CD4-positive, alpha-beta T cell treated with Interleukin-21 for 1 hour (primary cell): ENCODE measurements at places on chromosomes 11 and 22.

DNA sequence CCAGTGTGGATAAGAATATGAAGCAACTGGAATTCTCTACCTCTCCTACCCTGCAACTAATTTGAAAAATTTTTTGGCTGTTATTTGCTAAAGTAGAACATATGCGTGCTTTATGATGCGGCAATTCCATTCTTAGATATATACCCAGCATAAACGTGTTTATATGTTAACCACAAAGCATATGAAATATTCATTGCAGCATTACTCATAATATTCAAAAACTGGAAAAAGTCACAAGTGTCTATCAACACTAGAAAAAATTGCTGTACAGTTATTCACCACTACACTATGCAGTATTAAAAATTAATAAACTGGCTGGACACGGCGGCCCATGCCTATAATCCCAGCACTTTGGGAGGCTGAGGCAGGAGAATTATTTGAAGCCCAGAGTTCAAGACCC, 226.4 kb downstream of the LUZP2 start:
- DNase-seq, result no peak

DNA sequence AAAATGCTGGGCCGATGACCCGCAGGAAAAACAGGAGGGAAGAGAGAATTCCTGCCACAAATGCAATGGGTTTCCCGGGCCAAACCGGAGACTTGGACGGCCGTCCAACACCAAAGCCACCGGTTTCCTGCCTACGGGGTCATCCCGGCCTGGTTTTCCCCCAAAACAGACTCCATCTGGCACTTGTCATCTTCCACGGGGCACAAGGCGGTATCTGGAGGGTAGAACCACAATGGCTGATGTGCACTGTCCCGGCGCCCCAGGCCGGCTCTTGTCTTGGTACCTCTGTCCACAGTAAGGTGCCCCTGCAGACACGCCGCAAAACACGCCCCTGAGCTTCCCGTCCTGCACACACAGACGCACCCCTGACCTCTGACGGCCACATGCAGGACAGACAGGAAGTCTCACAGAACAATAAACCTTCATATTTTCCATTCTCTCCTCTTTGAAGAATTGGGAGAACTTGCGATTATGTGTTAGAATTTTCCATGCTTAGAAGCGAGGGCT, 20.1 kb downstream of the CELSR1 start:
- DNase-seq, result no peak

DNA sequence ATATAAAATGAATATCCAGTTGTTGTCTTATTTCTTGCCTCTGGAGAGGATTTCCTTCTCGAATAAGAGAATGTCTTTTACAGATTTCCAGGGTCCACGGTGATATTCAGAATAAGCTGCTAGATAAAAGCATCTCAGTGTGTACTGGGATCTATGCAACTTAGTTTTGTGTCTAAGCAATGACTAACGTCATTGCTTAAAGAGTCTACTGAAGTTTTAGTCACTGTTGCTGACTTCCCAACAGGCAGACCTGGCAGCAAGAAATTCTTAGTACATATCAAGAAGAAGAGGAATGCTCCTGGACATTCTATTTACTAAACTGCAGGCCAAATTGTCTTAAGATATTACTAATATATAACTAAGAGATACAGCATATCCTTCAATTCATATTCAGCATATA, 70.3 kb downstream of the SOX6 start:
- DNase-seq, result no peak

- DNase-seq, result no peak
Observed at GRCh38 chr11:31795706-31796498, 15.2 kb downstream of the PAX6 start.

DNA sequence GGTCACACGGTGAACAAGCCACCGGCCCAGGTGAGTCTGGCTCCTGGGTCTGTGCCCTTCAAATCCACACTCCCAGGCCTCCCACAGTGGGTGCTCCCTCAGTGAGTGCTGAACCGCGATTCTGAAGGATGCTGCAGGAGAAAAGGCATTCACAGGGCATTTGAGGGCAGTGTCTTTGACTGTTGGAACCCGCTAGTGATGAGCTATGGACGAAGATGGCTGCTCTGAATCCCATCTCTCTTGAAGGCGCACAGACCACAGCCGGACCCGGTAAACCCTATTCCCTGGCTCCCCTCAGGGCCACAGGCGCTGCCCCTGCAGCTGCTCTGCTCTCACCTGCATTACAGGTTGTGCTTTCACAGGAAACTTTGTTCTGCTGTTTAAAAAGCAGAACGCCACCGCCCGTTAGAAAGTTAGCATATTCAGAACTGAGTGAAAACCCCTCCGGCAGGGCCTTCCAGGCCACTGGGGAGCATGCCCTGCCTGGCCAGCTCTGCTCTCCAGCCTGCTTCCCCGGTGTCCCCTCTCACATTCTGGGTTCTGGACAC, 3.2 kb downstream of the LRRC32 start:
- no peak for DNase-seq

DNA sequence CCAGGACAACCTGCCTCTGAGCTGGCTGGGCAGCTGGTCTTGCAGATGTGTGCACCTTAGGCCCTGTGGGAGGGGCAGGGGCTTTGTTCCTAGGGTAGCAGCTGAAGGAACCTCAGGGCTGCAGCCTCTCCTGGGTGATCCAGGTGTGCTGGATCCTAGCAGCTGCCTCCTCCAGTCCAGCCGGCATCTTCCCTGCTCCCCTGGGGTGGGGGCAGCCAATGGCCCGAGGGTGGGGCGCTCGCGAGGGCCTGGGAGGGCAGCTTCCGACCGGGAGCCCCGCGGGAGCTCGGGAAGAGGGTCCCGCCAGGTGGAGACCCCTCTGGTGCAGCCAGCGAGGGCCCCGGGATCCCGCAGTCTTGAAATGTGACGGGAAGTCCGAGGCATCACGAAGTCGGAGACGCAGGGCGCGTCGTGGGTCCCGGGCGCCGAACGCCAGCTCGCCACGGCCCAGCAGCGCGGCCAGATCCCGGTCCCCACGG, 1.7 kb downstream of the IFITM1 start:
- DNase-seq, result no peak

DNA sequence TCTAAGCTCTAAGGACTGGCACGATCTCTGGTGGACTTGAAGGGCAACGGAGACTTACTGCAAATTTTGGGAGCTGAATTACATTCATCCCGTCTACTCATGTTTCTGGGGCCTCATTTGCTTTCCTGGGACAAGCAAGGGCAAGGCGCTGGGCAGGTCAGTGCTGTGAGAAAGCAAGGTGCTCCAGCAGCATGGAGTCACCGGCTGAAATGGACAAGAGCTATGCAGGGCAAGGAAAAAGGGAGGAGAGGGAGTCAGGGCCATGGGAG, 25.6 kb downstream of the FLI1 start:
- no peak for DNase-seq

GRCh38 chr22:17949642-17950473, 74.5 kb downstream of the MICAL3 start:
- DNase-seq, result no peak

DNA sequence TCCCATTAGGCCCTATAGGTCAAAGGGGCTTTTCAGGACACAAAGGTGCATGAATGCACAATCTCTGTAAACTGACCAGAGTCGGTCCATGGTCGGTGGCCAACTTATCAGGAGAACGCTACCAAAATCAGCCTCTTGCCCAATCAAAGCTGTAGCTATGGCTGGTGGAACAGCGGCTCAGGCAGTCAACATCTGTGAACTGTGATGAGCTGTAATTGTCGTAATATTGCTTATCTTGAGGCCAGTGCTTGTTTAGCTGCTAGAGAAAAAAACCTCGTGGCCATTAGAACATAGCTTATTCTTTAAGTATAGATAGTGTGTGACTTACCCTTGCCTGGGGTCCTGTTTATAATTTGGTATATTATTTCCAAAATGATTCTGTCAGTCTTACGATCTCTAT, 14.4 kb upstream of the CHST1 start:
- no peak for DNase-seq

DNA sequence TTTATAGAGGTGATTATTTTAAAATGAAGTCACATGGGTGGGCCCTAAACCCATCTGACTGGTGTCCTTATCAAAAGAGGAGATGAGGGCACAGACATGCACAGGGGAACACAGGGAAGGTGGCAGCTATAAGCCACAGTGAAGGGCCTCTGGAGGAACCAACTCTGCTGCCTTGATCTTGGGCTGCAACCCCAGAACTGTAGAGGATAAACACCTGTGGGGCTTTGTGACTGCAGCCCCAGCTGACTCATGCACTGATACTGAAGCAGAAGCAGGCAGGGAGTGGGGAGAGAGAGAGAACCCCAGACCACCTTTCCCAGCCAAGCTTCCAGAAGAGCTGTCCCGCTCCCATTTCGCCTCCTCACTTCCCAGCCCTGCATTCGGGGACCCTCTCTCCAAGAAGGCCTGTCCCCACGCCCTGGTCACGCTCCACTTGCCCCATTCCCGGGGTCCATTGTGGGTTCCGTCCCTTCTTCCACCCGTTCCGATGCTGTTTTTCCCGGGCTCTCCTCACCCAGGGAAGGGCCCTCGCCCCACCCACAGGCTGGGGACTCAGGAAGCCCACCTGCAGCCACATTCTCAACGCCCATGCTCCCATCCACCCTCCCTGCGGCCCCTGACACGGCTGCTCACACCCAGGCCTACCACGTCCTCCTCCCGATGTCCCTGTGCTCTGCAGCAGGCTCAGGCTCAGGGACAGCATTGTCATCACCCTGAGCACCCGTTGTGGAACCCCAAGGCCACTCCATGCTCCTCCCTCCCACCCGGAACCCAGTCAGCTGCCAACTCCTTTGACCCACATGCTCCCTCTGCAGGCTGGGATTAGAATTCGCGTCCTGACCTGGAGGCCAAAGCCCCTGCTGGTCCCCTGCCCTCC, 90.8 kb upstream of the SHANK2 start:
- no peak for DNase-seq

DNA sequence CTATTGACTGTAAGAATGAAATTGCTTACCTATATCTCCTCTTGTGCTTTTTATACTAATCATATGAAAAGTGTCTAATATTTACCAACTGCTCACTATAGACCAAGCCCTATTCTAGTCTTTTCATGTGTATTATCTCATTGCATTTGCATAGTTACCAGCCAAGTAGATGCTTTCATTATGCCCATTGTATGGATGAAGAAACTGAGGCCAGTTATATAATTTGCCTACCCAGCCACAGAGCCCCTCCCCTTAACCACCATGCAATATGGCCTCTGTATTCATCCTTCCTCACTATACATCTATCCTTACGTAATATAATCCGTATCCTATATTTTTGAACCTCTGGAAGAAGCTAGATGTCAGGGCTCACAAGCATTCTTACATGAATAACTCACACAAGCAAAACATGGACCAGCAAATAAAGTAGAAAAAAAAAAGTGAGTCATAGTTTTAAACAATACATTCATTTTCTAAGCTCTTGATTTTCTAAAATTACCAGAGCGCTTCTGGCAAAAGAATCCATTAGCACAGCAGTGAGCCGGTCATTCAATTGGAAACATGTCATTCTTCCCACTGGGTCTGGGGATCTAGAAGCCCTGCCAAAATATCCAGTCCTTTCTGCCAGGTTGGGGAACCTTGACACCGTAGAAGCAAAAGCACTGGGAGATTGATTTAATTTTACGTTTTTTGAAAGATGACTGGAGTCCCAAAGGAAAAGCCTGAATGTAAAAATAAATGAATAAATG, 80.0 kb downstream of the C11orf91 start:
- DNase-seq, result no peak

DNA sequence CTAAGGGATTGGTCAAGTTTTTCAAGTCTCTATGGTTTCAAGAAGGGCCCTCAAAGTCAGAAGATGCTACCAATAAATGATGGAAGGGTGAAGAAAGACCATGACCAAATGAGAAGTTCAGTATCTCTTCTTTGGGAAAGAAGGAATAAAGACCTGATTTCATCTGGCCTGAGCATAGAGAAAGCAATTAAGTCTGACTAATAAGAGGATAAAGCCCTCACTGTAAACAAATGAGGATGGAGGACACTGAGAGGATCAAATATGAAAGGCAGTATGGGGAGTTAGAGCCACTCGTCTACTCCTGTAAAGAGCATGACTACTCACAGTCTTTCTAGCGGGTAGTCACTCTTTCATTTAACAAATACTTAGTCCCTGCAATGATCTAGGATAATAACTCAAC, 44.6 kb downstream of the FAM168A start:
- DNase-seq, result no peak

GRCh38 chr11:96540875-96541274, 151.1 kb downstream of the JRKL start:
- DNase-seq, result no peak

- DNase-seq, result no peak
Observed at GRCh38 chr11:119531623-119532022, 108.7 kb upstream of the THY1 start.

DNA sequence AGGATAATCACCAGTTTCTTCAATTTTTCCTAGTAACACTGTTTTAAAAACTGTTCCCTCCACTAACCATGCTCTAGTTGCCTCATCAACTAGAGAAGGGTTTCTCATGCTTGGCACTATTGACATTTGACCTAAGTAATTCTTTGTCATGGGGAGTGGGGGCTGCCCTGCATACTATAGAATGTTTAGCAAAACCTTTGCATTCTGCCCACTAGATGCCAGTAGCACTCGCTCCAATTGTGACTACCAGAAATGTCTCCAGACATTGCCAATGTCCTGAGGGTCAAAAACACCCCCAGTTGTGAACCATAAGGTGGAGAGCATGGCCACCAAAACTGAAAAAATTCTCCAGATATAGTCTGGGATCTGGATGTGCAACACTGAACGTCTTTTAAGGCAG, 27.6 kb upstream of the BMAL1 start:
- peak; percentile 26 for DNase-seq

DNA sequence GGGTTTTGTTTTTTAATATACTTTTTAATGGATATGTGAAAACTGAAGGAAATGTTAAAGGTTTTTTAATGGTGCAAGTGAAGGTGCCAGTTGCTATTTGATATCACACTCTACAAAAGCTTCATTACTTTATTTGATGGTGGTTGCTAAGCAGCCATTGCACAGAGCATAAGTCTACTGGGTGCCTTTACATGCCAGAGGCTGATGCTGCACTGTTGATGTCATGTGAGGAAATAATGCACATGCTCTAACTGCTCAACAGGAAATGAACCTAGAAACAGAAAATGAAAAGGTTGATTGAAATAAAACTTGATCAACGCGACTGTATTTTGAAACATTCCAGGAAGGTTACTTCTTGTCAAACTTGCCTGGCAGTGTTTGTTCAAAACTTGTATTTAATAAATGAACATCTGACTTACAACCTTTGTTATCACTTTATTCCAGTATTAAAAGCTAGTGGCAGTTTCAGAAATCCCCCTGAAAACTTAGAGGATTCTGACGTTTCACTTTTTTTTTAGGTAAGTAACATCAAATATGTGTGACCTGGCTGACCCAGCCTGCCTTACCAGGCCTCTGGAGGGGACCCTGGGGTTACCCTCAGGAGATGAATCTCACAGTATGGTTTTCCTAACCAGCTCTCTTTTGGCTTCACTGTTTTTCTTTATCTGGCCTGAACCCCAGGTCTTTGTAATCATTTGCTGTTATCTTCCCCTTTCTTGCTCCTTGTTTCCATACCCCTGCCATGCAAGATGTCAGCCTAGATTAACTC, 2.4 kb upstream of the ATP5MG start:
- peak; percentile 90 for DNase-seq

DNA sequence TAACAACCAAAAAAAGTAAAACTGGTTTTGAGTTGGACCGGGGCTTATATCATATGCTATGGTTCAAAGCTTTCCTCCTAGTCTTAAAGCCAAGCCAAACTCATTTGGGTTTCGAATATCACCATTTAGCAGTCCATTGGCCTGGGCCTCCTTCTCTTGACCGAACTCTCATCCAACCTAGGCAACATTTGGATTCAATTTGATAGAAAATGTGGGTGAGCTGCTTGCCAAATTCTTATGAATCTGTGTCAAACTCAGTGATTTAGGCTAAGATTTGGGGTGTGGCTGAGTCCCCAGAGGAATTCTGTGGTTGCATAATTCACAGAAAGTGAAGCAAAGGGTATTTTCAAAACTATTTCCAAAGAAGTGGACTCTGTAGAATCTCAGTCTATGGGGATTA, 83.7 kb downstream of the BLID start:
- DNase-seq, result no peak
